ENCODE measurements at places on chromosomes 5 and 9.
A peak's percentile ranks its signal among the peaks of the same experiment; 100 is the strongest.

GRCh38 chr9:128005923-128006322 lies 25.1 kb upstream of the EEIG1 start:
- DNase-seq = no peak

- no peak for DNase-seq
Observed at GRCh38 chr9:68978066-68978465, 35.8 kb downstream of the PRKACG start.

DNA sequence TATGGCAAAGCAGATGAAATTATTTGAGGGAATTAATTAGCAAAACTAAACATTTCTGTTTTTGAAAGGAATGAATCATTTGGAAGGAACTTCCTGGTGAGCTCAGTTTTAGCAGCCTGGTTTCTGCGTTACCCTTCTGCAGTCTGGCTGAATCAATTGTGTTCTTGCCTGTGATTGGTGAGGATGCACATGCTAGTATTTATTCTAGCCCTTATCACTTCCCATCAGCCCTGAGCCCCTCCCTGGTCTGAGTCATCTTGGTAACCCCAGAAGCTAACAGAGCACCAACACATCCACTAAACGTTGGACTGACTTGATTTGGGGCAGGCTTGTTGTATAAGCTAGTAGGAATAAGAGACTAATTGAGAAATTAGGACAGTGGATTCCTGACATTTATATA lies 6.6 kb downstream of the TJP2 start:
- DNase-seq = peak; percentile 47

DNA sequence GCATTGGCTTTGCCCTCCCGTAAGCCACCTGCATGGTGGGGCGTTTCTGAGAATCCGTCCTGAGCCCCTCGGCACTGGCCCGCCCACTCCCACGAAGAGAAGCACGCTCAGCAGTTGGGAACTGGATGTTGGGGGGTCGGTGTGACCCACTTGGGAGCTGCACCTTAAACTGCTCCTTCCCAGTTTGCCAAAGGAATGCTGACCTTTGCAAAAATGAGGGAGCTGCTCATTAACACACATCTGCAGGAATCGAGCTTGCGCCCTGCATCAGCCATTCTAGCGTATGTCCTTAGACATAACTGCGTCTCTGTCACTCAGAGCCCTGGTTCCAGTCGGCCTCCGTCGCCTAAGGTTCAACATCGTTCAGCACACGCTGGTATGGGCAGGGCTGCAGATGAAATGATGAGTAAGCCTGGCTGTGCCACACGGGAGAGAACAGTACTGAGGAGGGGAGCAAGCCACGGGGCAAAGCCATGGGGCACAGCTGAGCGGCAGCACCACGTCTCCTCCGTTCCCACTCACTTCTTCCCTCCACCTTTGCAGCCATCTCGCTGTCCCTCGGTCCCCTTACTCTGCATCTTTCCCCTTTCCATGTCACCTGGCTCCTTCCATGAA lies 28.8 kb upstream of the NCS1 start:
- DNase-seq = no peak

DNA sequence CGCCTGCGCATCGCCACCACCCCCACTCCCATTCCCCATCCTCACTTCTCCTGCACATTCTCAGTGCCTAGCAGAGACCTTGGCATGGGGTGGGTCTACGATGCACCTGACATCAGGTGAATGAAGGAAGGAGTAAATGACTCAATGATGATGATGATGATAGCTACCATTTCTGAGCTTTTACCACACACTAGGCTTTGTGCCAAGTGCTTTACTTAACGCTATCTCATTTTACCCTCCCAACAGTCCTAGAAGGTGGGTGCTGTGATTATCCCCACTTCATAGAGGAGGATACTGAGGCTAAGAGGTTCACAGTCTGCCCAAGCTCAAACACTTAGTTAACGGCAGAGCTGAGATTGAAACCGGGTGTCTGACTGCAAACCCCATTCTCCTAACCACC lies 27.1 kb downstream of the CAMK2A start:
- no peak for DNase-seq

GRCh38 chr9:95028853-95029219 lies 288.7 kb downstream of the FANCC start:
- DNase-seq = no peak

GRCh38 chr5:40437452-40437861 lies 242.3 kb upstream of the PTGER4 start:
- DNase-seq = no peak

DNA sequence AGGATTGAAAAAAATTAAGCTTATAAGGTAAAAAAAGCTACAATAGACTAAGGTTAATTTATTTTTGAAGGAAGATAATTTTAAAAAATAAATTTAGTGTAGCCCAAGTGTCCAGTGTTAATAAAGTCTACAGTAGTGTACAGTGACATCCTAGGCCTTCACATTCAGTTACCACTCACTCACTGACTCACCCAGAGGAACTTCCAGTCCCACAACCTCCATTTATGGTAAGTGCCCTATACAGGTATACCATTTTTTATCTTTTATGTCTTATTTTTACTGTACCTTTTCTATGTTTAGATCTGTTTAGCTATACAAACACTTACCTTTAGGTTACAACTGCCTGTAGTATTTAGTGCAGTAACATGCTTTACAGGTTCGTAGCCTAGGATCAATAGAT lies 79.8 kb upstream of the ZNF462 start:
- no peak for DNase-seq

DNA sequence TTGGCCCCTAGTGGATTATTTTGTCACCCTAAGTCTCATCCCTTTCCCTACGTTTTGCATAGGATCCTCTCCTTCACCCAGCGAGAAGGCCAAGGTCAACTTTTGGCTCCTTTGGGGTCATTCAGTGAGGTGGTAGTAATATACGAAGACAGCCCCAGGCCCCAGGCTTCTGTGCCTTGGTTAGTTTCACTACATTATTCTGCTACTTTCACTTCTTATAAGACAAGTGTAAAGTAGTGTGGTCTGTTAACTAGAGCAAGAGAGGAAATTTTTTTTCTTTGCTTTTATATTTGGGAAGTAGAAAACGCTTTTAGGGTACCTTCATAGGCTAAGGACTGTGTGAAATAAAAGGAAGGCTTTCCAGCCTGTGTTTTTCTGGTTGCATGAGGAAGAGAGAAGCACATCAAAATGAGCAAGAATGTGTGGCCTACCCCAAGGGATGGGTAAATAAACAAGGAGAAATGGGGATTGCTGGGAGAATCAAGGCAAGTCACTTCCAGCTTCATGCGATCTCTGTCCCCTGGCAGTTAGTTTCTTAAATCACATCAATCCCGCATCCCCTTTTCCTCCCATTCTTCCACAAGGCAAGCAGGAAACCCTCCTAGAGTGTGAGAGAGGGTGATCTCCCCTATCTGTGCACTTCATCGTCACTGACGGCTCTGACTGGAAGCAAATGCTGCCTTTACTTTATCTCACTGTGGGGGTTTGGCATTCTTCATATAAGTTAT lies 677.0 kb upstream of the WWC1 start:
- no peak for DNase-seq

DNA sequence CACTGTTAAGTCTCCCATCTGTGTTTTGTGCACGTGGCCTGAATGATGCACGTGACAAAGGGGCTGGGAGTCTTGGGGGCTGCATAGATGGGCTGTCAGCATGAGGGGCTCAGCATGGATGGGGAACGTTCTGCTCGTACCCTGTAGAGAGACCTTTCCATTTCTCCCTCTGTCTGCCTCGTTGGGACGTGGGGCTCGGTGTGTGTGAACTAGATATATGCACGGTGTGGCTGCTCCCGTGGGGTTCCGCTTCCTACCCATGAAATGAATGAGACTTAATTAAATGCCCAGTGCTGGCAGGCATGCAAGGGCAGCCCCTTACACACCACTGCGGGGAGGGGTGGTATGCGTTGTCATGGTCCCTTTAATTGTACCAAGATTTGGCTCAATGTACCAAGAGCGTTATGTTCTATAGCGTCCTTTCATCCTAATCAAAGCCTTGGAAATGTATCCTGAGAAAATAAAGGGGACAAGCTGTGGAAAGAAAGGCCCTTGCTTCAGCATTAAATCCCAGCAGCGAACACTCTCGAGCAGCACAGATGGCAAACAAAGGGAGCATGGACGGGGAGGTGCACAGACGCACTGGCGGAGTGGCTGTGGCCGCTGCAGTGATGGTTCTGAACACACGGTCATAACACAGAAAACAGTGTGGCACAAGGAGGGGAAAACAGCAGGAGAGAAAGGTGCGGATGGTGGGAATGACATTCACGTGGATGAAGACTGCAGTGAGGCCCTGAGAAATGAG lies 66.8 kb downstream of the RASGEF1C start:
- DNase-seq = no peak

GRCh38 chr9:23596913-23597634 lies 229.0 kb downstream of the ELAVL2 start:
- DNase-seq = no peak

DNA sequence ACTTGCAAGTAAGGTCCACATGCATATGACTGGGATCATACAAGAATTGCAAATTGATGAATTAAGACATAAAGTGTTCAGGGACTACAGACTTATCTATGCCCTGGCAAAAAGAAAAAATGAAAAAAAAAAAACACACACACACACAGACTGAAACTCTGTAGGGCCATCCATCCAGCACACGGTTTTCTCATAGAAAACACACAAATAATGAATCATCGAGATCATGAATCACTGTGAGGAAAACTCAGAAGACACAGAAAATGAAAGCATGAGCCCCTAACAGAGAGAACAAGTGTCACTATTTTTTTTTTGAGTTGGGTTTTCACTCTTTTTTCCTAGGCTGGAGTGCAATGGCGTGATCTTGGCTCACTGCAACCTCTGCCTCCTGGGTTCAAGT lies 185.2 kb downstream of the IRX2 start:
- no peak for DNase-seq

DNA sequence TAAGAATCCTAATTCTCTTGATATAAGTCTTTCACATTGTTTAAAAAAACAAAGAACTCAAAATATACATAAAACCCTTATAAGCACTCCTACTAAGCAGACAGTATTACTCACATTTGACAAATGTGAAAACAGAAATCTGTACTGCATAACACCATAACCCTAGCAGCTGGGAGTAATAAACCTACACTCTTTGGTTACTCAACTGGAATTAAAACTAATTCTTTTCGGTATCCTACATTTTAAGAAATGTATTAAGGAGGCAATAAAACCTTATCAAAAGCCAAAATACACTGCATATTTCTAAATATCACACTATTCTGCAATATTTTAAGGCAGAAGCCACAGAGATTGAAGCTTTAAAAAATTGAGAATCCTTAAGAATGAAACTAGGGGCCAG lies 6.8 kb downstream of the AUH start:
- no peak for DNase-seq

GRCh38 chr5:128644863-128645262 lies 106.8 kb upstream of the FBN2 start:
- no peak for DNase-seq

DNA sequence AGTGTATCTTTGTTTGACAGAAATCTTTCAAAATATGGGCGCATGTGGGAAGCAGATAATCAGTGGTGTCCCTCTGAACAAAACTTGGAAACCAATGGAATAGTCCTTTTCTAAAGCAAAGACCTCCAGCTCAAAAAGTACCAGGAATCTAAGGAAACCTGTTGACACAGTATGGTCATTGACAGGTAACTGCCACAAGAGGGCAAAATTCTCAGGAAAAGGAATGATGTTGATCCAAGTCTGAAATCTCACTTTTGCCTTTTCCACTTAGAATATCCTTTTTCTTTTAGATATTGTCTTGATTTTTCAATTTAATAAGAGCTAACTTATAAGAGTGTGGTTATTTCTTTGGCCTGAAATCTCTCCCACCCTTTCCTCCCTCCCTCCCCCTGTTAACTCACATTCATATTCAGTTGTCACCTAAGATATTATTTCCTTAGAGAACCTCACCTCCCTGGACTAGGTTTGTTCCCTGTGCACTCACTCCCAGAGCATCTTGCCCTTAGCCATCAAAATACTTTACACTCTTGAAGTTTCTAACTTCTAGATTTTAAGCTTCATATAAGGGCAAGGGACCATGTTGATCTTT lies 59.0 kb upstream of the BARX1 start:
- DNase-seq = no peak

All from activated T-helper 1 cell treated with anti-CD3 and anti-CD28 coated beads, Interleukin-12 subunit alpha, Interleukin-12 subunit beta, Interleukin-2, Interleukin-4 antibody, amounts not matched to agents 30 ng/mL and 10 ng/mL and 1 ng/mL, durations not matched to agents 14 hours and 24 hours and 36 hours (primary cell).